ENCODE measurements at places on chromosomes 3 and 15.

GRCh38 chr15:99657996-99658395, 75.2 kb downstream of the LYSMD4 start:
- DNase-seq, result peak; percentile 71

DNA sequence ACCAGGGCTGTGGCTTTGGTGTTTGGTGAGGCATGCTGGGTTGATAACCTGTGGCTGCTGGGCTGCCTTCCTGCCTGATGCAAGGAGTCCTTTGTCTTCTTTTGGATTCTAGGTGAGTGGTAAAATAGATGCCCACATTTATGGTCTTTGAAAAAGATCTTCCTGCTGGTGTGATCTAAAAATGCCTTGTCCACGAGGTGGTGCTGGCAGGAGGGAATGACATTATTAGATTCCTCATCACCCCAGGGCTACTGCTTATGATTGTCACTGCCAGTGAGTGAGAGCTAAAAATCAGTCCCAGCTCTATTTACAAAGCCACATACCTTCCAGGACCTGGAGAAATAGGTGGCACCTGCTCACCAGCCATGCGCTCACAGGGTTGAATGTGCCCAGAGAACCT, 355.5 kb upstream of the ROPN1 start:
- DNase-seq, result no peak

DNA sequence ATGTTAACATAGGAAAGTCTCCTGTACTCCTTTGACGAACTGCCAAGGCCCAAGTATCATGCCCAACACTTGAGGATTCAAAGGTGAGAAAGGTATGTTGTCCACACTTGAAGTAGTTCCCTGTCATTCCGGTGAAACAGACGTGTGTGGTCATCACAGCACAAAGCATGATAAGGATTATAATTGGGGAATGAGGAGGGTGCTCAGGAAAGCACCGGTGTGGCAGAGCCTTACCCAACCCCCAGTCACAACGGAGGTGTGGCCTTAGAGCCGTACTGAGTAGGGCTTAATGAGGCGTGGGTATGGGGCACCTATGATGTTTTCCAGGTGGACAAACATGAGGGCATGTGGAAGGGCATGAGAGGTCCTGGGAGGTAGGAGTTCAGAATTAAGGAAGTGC, 203.0 kb upstream of the NR2E3 start:
- no peak for DNase-seq

DNA sequence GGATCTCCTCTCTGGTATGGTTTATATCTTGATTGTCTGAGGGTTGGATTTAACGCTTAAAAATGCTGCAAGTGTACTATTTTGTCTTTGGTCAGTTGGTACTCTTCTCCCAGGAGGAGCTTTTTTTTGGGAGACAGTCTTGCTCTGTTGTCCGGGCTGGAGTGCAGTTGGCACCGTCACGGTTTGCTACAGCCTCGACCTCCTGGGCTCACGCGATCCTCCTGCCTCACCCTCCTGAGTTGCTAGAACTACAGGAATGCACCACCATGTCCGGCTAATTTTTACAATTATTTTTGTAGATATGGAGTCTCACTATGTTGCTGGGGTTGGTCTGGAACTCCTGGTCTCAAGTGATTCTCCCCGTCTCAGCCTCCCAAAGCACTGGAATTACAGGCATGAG, 89.5 kb downstream of the FNDC3B start:
- no peak for DNase-seq

- DNase-seq, result no peak
Measured at GRCh38 chr3:8805774-8806173, 36.4 kb upstream of the OXTR start.

DNA sequence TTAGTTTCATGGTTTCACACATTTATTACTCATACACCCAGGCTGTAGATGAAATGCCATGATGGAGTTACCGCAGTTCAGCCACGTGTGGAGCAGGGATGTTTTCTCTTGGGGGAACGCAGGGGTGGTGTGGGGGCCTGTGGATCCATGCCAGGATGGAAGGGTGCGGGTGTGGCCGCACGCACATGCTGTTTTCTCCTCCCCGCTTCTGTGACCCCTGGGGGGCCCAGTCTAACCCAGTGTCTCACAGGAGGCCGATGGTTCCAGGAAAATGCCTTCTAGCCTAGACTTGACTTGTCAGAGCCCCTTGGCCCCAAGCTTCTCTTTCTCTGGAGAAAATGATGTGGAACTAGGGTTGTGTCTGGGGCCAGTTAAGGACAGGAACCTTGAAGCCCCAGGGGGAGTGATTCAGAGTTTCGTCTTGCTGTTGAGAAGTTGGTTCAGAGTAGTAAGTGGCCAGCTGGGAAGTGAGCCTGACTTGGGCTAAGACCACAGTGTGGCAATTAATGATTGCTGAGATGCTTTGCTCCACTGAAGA, 240.4 kb upstream of the BHLHE40 start:
- DNase-seq, result peak; percentile 87

DNA sequence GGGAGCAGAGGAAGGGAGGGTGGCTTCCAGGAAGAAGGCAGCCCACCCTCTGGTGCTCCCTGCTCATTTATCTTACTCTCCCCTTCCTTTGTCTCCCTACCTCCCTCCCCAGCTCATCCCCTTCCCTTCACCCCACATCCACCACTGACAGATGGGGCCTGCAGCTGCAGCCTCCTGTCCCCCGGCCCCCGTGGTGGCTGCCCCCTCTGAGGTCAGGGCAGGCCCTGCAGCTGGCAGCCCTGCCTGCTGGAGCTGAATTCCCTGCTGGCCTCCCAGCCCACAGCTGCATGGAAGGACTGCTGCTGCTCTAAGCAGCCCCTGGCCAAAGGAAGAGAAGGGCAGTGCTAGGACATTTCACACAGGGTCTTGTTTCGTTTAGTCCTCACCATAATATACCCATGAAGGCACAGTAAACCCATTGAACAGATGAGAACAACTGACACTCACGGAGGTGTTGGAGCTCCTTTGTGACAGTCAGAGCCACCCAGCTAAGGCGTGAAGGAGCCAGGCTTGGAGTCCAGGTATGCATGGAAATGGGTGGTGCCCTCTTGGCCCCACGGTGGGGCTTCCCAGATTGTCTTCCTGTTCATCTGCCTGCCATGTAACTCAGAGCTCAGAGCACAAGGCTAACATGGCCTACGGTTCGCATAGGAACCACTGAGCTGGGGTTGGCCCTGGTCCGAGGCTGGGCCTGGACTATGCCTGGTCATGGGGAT, 121.7 kb upstream of the PRR20G start:
- DNase-seq, result no peak

DNA sequence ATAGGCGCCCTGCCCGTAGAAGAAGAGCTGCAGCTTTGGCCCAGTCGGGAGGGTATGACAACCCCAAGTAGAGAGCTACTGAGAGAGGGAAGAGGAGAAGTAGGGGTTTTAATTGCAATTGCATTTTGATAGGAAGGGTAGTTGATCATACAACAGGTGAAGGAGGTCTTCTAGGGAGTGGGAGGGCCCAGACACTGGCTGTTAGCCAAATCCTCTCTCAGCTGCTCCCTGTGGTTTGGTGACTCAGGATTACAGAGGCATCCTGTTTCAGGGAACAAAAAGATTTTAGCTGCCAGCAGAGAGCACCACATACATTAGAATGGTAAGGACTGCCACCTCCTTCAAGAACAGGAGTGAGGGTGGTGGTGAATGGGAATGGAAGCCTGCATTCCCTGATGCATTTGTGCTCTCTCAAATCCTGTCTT, 408.9 kb upstream of the THBS1 start:
- DNase-seq, result peak; percentile 73

- no peak for DNase-seq
Measured at GRCh38 chr3:120114376-120114775, 20.1 kb upstream of the GSK3B start.

GRCh38 chr3:171895291-171895690, 52.1 kb downstream of the TMEM212 start:
- no peak for DNase-seq

DNA sequence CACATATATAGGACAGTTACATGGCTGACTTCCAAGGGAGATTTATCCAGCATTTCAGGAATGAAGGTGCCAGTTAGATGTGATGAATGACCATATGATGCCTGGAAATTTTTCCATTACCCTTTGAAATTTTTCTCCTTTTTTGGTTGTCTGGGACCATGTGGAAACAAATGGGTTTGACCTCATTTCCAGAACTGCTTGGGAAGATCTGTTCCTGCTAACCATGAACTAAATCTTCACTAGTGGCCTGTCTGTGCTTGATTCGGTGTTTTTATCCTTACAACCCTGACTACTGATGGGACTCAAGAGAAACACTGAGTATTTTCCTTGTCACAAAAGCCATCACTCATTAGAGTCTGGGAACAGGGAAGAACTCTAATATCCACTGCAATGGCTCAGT, 409.4 kb downstream of the PDCD6IP start:
- DNase-seq, result no peak

GRCh38 chr3:44478606-44479094, 1.2 kb upstream of the ZNF445 start:
- no peak for DNase-seq

DNA sequence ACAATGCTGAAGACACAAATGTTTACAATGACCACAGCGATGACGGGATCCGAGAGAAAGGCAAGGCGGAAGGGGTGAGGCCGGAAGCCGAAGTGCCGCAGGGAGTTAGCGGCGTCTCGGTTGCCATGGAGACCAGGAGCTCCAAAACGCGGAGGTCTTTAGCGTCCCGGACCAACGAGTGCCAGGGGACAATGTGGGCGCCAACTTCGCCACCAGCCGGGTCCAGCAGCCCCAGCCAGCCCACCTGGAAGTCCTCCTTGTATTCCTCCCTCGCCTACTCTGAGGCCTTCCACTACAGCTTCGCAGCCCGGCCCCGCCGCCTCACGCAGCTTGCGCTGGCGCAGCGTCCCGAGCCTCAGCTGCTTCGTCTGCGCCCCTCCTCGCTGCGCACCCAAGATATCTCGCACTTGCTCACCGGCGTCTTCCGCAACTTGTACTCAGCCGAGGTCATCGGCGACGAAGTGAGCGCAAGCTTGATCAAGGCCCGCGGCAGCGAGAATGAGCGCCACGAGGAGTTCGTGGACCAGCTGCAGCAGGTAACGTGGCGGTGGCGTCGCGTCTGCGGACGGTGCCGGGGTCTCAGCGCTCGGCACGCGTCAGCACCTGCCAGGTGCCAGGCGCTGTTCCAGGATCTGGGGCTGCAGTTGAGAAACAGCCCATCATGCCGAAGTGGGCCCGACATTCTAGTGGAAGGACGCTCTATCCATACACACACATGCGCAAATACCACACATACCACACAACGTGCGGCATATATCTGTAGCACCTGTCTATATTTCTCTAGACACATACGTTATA, at the start of gene DLEC1:
Gene DLEC1, plus strand, starts transcription at position 108 of the 798 bp plus-strand sequence. Its CDS starts 18 bp downstream, at position 126.
- DNase-seq, result peak; percentile 87

GRCh38 chr3:190436331-190436730, 13.4 kb downstream of the TMEM207 start:
- peak; percentile 30 for DNase-seq
